T-helper 17 cell (primary cell): ENCODE measurements at places on chromosomes 16 and 17.

DNA sequence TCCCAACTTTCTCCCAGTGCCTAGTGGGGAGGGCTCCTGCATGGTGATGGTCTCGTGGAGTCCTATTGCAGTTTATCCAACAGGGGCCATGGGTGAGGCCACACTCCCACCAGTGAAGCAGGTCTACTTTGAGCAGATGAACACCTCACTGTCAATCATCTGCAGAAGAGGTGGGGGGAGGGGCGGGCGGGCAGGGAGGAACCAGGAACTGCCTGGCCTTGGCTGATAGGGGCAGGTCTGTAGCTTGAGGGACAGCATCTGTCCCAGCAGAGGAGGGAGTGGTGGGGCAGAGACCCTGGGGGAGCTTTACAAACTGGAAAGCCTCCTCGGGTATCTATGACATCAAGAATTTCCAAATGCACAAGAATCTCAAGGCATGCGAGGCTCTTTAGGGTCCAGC lies 58.7 kb upstream of the ZNF423 start:
- DNase-seq: no peak

DNA sequence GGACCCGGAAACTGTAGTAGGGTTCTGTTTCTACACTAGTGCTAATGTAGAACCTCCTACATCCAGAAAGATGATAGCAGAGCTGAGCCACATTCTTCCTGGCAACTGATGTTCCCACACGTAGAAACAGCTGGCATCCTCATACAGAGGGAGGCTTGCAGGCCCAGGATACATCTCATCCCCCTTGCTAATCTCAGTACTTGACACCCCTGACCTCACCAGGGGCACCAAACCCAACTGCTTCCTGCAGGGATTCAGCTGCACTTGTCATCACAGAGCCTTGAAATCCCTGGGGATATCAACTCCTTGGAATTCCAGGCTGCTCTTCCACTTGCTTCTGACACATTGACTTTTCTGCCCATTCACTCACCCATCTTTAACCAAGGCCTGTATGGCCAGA lies 75.2 kb upstream of the HSBP1 start:
- DNase-seq: no peak

- DNase-seq: no peak
These were observed 1.9 kb upstream of the SDR42E1 start for GRCh38 chr16:82013139-82013538.

GRCh38 chr17:40168262-40168832 lies 8.9 kb upstream of the RAPGEFL1 start:
- DNase-seq: no peak

- DNase-seq: peak; percentile 15
These were observed 780 bp upstream of the DCAKD start for GRCh38 chr17:45052052-45052772.

DNA sequence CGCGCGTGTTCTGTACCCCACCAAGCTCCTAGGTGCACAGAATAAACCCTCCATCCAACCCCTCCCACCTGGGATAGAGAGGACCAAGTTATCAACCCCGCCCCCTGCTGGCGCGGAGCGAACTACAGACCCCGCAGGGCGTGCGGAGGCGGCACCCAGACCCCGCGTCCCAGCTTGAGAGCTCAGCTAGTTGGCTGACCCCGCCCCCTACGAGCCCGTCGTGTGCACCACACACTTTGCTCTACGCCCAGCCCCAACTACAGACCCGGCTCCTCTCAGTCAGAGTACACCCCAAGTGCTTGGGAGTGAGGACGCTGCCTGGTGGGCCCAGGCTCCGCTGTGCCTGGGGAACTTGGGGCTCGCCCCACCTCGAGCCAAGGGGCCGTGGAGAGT lies 1.5 kb downstream of the GRIN2A start:
- DNase-seq: no peak

DNA sequence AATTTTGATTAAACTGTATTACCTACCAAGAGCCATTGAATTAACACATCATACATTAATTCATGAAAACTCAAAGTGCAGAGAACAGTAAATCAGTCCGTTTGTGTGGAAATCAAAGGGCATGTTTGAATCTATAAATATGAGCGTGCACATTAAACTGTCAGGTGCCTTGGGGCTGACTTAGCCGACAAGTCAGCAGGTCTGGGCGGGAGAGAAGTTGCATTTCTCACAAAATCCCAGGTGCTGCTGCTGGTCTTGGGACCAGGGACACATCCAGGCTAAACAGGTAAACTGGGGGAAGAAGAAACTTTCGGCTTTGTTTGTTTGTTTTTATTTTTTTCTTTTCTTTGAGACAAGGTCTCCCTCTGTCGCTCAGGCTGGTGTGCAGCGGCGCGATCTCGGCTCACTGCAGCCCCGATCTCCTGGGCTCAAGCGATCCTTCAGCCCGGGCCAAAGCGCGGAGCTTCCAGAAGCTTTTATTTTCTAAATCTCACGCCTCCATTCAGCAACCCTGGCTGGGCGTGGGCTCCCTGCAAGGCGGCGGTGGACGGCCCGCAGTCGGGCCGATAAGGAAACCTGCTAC lies 213.9 kb downstream of the MRTFB start:
- no peak for DNase-seq

DNA sequence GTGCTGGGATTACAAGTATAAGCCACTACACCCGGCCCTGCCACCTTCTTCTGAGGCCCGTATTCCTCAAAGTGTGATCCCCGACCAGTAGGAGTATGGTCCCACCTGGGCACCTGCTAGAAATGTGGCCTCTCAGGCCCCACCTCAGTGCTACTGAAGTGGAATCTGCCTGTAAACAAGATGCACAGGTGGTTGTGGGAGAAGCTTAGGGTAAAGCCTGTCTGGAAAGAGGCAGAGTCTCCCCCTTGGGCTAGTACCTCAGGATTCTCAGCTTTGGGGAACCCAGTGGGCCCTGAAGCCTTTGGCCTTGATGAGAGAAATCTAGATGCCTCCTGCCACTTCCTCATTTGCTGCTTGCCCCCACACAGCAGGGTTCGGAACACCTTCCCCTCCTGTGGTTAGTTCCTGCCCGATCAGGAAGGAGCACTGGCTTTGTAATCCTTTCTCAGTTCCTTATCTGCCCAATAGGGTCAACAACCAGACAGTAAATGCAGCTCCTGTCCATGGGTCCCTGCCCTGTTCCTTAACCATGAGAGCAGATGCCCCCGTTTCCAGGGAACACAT lies 25.2 kb downstream of the TK2 start:
- DNase-seq: no peak

GRCh38 chr17:82311971-82312370 lies 5.4 kb downstream of the CD7 start:
- DNase-seq: no peak

DNA sequence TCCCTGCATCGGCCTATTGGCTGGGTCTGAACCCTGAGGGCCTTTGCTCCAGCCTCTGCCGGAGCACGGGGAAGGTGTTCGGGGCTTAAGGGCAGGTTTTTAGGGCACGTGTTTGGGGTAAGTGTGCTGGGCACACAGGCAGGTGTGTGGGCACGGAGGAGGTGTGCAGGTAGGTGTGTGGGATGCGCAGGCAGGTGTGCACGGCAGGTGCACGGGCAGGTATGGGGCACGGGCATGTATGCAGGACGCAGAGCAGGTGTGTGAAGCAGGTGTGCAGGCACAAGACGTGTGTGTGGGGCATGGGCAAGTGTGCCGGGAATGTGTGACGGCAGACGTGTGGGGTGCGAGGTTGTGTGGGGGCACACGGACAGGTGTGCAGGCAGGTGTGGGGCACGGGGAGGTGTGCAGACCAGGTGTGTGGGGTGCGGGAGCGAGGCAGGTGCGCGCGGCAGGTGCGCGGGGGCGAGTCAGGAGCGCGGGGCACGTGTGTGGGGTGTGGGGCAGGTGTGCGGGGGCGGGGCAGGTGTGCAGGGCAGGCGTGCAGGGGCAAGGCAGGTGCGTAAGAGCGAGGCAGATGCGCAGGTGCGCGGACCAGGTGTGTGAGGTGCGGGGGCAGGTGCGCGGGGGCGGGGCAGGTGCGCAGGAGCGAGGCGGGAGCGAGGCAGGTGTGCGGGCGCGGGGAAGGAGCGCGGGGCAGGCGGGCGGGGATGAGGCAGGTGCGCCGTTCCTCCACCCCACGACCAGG lies 28.6 kb upstream of the METRNL start:
- no peak for DNase-seq

DNA sequence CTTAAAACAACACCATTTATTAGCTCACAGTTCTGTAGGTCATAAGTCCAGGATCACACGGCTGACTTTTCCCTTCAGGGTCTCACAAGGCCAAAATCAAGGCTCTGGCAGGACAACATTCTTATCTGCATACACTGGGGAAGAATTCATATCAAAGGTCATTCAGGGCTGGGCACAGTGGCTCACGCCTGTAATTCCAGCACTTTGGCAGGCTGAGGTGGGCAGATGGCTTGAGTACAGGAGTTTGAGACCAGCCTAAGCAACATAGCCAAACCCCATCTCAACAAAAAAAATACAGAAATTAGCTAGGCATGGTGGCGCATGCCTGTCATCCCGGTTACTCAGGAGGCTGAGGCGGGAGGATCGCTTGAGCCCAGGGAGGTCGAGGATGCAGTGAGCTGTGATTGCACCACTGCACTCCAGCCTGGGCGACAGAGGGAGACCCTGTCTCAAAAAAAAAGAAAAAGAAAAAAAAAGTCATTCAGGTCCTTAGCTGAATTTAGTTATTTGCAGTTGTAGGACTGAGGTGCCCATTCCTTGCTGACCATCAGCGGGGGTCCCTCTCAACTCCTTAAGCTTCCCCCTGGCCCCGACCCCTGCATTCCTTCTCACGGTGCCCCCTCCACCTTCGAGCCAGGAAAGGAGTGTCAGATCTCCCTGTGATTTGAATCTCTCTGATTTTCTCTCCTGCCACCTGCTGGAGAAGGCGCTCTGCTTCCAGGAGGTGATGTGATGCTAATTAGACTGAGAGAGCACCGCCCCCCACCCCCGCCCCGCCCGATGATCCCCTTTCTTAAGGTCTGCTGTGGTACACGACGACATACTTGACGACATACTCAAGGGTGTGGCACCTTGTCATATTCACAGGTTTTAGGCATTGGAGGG lies 91.8 kb upstream of the CLEC18A start:
- no peak for DNase-seq

- DNase-seq: no peak
These were observed 249.0 kb downstream of the BCAS3 start for GRCh38 chr17:60926466-60927183.

GRCh38 chr16:84889066-84889465 lies 69.3 kb downstream of the CRISPLD2 start:
- no peak for DNase-seq

DNA sequence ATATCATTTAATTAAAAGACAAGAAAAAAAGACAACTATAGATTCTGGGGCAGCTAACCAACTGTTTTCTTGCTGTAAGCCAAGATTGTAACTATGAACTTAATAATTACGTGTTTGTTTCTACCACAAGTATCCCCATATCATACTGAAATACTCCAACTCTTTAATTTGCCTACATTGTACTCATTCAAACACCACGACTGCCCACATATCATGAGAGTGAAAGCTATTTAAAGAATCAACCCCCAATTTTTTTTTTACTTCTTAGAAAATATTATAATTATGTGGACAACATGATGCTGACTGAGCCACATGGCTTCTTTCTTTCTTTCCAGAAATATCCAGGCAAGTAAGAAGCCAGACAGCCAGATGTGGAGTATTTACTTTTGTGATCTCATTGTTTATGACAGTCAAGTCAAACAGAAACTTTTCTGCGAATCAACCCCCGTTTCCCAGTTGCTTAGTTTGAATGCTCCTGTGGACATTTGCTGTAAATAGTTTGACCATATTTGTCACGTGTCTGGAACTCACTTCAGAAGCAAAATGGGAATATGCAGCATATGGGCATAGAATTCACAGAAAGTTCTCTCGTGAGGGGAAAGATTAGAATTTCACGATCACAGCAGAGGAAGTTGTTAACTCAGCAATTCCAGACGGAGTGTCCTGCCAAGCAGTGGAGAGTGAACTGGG lies 126.8 kb upstream of the PSMD7 start:
- no peak for DNase-seq

- DNase-seq: peak; percentile 22
These were observed at the start of gene TOM1L1 for GRCh38 chr17:54900457-54901229. TSS of gene TOM1L1 (plus strand) at chr17:54900852. CDS start at chr17:54900866, 14 bp downstream.

GRCh38 chr17:72984926-72985325 lies 107.6 kb downstream of the SLC39A11 start:
- no peak for DNase-seq

DNA sequence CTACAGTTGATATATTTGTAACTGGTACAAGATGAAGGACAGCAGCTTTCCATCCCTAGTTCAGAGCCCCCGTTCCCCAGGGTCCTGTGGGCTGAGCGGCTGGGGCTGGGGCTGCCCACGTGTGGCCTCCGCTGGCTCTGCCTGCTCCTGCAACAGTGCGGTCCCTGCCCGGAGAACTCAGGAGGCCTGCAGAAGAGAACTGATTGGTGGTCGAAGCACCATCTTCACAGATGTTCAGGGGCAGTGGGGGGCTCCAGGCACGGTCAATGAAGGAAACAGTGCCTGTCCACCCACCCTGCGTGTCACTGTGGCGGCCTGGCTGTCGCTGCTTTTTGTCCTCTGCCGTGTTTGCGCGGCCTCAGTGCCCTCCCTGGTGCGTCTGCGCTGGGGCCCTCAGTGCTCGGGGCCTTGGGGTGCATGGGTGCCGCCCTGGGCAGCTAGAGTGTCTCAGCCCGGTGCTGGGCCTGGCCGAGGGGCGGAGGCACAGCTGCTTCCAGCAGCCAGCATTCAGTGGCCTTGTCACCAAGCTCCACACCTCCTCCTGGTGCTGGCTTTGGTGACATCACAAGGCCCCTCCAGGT lies 4.2 kb upstream of the NUDT16L1 start:
- DNase-seq: no peak

GRCh38 chr16:58684354-58685083 lies at the start of gene SLC38A7:
TSS of gene SLC38A7 (minus strand) at chr16:58684770. CDS start at chr16:58680126, 4,644 bp downstream.
- peak; percentile 51 for DNase-seq

- DNase-seq: no peak
These were observed 29.8 kb upstream of the HS3ST3A1 start for GRCh38 chr17:13631529-13631928.

DNA sequence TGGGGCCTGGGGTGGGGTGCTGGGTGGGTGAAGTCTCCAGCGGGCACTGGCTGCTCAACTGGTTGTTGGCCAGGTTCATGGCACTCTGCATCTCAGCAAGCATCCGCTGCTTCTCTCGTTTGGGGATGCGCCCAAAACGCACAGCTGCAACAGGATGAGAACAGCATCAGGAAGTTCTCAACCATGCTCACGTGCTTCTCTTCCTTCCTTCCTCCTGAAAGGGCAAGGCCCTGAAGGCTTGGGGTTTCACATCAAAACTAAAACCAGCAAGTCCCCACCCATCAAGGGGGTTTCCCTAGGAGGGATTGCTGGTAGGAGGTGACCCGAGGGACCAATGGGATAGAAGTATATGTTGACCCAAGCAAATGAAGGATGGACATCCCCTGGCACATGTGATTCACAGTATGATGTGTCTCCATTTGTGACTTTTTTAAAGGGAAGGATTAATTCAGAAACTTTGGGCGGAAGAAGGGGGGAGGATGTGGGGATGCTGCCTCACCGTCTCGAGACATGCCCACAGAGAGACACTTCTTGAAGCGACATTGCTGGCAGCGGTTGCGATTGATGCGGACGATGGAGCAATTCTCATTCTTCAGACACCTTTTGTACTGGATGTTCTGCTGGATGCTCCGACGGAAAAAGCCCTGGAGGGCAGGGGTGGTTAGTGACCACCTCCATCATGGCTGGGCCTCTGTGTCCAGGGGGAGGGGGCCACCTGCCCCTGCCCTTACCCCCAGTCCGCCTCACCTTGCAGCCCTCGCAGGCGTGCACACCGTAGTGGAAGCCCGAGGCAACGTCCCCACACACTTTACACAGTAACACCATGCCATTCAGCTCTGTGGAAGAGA lies 4.2 kb downstream of the NR1D1 start:
- peak; percentile 69 for DNase-seq

- no peak for DNase-seq
These were observed at the start of gene PRCD for GRCh38 chr17:76539631-76540271. TSS of gene PRCD (plus strand) at chr17:76540044. CDS start at chr17:76540142, 98 bp downstream.
